ENCODE measurements at places on chromosomes 7 and 10.

DNA sequence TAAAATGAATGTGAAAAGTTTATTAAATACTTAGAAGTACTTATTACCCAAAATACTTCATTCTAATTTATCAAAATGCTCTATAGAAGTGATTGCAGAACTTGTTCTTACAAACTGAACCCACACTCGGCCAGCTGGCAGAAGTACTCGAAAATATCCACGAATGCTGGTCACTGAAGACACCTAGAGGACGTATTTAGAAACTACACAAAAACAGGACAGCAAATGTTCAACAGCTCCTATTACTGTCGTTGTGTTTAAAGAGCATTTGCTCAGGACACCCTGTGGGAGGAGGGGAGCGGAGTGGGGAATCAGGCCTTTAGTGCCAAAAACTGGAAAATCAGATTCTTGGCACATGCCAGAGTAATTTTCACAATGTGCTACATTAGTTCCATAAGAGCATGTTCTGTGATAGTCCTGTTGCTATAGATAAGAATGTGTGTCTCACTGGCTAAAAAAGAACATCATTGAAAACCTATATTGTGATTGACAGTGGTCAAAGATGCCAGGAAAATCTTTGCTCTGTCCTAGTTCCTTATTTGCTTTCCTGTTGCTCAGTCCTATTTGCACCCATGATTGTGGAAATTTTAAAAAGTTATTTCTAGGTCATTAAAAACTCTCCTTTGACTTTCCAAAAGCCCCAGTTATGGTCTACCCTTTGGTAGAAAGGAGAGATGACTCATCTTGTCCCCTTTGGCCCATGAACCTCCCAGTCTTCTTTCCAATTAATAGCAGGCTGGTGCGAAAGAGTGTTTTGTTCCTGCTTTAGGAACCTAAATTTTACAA is 49.0 kb upstream of the NRBF2 start:
- DNase-seq, result peak; percentile 57

DNA sequence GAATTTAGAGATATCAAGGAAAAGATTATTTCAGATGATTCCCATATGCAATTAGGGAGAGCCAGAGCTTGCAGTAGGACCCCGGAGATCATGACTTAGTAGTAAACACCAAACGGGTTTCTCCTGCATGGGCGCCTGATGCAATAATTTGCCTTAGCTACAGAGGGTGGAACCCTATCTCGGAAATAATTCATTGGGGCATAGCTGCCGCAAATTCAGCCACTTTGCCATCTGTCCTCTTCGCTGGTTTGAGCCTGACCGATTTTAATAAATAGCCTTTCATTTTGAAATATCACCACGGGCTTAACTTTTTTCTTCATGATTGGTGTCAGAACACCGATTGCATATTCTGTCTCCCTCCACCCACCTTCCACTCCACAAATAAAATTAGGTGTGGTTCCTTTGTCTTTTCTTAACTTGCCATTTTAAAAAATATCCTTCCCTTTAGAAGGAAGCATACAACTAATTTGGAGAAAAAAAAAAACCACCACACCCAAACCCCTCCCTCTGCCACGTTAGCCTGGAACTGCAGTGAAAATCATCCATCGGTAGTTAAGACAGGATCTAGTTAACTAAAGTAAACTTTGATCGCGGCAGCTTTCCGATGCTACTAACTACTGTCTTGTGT is 1.4 kb downstream of the GARS1 start:
- no peak for DNase-seq

DNA sequence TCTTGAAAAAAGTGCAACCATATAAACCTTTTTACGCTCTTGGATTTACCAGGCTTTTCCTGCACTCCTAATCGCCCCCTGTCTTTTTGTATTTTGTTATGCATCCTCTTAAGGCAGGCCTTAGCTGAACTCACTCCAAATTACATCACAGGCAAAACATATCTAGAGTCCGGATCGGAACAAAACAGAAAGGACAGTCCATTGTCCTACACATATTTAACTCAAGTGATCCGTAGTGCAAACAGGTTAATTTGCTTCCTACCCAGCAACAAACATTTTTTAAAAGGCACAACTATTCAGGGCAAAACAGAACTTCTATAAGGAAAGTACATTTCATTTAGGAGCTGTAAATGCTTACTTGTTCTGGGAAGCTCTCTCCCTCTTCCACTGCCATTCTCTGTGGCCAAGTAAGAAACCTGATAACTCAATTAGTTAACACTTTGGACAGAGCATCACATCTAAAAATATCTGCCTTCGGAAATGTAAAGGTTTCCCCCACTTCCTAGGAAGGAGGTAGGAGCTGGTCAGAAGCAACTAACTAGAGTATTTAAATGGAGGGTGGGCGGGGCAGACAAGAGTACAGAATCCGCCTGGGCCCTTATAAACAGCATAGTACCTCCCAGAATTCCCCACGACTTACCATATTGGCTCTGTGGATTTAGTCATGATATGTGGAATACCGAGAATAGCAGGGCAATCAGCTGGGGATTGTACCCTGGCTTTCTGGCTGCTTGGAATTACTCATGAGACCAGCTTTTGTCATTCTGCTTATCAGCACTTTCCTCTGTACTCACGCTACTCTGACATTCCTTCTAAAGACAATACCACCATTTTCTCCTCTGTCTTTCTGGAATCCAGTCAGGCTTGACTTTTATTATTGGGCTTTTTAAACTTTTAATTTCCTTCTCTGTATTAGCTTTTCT is 89.5 kb downstream of the ANK3 start:
- no peak for DNase-seq

- no peak for DNase-seq
Observed at GRCh38 chr10:43952760-43953159, 304.1 kb upstream of the ZNF32 start.

DNA sequence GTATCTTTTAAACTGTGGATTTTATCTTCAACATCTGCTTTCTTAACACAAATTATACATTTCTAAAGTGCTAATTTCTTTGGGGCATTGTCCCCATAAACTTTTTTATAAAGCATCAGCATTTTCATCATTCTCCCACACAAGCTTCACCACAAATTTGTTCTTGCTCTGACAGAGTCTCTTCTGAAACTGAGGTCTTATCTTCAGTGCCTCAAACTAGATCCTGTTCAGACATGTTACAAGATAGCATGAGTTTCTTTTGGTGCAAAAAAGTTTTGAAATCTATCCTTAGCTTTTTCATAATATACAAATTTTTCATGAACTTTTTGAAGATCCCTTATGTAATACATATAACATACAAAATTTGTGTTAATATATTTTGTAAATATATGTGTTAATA is 346.6 kb downstream of the IPMK start:
- DNase-seq, result no peak

DNA sequence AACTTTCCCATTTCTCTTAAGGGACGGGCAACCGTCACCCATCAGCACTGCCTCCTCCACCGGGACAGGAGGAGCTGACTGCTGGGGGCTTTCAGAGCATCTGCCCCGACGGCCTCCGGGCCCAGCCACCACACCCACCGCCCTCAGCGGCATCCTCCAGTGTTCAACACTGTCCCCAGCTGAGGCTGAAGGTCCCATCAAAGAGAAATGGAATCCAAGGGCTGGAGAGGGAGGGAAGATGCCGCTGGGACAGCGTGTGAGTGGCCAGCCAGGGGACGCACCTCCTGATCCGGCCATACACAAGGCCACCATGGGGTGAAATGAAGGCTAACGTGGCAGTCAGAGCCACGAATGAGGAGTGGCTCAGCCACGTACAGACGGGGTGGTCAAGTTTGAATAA is 153.6 kb upstream of the PPP2R2D start:
- DNase-seq, result no peak

DNA sequence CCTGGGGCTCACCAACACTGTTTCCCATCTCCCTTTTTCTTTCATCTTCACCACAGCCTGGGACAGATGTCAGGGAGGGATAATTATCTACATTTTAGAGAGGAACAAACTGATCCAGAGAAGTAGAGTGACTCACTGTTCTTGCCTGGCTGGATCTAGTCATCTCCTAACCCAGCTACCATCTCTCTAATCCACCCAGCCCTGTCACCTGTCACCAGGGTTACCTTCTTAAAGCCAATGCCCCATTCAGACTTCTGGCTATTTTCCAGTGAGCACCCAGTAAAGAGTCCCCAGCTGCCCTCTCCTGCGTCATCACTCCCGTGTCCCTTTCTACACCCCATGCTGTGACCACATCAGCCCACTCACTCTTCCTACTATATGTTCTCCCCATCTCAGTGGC is 68.4 kb upstream of the DUSP5 start:
- DNase-seq, result no peak
